ENCODE measurements at places on chromosomes 1 and 21.
A peak's percentile ranks its signal among the peaks of the same experiment; 100 is the strongest.

DNA sequence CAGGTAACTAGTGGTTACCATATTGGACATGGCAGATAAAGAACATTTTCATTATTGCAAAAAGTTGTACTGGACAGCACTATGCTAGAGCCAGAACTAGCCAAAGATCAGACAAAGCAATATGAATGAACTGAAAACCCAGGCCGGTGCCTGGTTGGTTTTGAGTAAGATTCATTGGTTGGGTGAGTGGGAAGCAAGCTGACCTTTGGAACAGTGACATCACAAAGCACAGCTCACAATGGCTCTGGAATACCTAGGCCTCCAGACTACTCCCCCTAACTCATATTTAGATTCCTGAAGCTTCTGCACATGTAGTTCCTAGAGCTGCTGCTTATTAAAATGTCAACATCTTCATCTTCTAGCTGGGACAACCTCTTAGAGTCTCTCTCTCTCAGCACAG is at the start of gene TMCO2:
Gene TMCO2, plus strand, starts transcription at position 283 of the 400 bp plus-strand sequence. Its CDS starts 57 bp downstream, at position 340.
- DNase-seq, result no peak

GRCh38 chr1:93556291-93556690 is 108.4 kb downstream of the FNBP1L start:
- DNase-seq, result no peak

DNA sequence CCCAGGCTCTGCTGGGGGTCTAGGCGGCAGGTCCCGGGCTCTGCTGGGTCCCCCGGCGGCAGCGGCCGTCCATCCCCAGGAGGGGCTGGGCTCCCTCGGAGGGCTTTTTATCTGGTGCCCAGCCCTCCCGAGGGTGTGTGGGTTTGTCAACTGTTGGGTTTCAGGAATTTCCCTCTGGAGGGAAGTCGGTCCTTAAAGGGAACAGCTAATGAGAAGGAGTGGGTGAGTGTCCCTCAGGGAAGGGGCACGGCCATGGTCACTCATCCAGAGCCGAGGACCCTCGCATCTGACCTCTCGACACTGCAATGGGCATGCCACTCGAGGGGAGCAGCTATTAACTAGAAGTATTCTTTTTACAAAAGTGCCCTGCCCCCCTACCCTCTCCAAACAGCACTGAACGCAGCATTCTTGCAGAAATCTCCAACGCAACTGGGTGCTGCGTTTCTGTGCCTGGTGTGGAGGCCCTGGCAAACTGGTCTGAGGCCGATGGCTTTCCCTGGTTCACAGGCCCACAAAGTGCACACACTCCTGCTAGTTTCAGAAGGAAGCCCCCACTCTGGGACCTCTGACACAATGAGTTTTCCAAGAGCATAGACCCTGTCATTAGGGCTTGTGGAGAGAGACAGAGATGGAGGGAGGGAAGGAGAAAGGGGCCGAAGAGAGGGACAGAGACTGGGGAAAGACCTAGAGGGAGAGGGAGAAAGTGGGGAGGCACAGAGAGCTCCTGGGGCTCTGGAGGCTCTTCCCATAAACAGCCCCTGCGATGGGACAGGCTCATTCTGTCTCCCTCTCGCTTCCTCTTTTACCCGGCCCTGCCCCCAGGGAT is 1.0 kb upstream of the TSPEAR start:
- no peak for DNase-seq

DNA sequence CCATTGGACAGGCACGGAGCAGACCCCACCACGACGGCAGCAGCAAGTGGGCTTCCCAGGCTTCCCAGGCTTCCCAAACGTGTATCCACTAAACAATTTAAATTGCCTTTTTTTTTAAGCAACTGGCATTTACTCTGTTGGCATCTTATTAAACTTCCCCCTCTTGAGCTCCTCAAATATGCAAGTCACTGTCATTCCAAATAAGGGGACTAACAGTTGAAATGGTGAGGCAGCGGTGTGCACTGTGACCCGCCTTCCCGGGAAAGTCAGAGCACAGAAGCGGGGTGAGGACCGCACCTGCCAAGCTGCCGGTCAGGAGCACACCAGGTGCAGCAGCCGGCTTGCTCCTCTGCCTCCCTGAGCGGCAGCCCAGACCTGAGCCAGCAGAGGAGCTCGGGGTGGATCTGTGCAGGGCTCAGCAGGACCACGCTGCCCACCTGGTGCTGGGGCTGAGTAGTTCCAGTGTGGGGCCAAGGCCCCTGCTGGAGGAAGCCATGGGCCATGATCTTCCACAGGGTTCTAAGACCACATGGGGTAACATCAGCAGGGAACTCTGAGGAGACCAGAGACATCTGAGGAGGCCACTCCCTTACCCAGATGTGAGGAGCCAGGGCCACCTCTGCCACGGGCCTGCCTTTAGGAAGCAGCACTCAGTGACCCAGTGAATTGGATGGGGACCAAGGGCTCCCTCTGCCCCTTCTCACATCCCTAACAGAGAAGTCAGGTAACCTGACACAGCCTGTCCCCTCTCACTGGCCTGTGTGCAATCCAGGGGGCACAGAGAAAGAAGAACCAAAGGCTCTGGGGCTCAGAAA is 245.4 kb downstream of the NPHP4 start:
- no peak for DNase-seq

DNA sequence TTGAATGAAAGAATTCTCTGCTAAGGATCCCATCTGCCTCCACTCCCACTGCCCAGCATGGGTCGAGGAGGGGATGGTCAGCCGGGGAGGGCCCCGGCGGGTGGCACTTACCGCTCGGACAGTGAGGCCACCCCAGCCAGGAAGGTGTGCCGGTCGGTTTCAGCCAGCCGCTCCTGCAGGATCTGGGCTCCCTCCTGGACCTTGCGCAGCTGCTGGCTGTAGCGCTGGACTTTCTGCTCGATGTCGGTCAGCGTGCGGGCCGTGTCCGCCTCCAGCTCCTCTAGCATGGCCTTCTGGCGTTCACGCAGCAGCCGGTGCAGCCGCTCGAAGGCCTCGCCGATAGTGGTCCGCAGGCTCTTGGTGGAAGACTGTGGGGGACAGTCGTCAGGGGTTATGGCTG is 22.3 kb downstream of the TRIM62 start:
- no peak for DNase-seq

DNA sequence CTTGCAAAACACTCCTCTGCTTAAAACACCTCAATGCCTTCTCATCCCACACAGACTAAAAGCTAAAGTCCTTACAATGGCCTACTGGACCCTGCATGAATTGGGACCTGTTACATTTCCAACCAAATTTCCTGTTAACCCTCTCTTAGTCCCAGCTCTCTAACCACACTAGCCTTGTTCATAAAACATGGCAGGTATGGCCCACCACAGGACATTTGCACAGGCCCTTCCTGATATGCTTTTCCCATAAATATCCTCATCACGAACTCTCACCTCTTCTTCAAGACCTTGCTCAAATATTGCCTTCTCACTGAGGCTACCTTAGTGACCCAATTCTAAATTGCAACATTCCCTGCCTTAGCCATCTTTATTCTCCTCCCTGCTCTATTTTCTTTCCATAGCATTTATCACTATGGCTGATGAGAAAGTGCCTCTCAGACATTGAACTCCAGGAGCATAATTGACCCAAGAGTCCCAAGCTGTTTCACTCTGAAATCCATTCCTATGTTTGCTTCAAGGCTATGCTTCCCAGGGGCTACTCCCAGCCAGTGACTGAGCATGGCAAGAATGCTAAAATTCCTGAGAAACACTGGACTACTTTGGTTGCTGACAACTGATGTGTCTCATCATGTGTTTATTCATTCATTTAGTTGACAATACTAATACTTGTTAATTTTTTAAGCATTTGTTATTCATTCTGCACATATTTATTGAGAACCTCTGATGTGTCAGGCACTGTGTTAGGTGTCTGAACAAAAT is 2.7 kb upstream of the PALMD start:
- DNase-seq, result peak; percentile 86

DNA sequence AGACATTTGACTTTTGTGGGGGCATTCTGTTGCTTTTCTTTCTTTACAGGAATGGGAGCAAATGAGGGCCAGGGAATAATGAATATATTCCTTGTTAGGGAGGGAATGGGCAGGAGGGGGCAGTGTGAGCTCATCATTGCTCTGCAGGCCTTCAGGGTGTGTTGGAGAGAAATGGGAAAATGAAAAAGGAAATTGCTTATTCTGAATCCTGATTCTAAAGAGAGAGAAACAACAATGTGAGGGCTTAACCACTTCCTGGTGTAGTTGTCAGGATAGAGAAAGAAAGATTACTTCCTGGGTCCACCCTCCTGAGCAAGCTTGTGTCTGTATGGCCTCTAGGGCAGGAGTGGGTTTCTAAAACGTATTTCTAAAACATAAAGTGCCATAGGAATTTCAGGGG is 28.3 kb downstream of the VANGL2 start:
- peak; percentile 63 for DNase-seq

DNA sequence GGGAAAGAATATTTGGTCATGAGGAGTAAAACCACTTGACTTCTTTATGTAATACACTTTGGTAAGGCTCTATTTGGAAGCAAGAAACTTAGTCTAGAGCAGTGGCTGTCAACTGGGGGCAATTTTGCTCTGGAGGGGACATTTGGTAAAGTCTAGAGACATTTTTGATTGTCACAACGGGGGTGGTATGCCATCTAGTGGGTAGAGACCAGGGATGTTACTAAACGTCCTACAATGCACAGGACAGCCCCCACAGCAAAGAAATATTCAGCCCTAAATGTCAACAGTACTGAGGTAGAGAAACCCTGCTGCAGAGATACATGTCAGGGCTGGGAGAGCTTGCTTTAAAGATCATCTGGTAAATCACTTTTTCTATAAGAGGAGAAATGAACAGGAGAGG is 13.5 kb downstream of the FUCA1 start:
- DNase-seq, result peak; percentile 13

DNA sequence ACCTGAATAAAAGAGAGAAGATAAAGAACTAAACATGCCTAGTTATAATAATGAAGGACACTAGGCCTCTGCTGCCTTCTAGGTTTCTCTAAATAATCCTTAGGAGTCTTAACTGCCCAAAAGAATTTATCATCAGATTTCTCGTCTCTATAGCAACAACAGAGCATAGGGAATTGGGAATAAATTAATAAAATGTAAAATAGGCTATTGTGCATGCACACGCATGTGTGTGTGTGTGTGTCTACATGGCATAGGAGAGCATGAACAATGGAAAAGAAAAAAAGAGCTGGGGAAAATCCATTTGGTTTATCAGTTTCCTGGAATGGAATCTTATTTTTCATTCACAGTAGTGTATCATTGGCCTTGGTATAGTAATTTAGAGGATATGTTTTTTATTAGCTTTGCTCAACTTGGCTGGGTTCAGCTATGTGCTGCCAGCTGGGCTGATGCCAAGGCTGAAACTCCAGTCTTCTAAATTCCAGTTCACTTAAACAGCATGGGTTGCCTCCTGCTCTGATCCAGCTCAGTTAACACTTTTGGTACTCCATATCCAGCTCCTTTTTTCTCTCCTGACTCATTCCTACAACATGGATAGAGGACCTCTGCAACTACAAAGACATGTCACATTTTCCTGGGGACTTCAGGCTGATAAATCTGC is 80.6 kb upstream of the SLFNL1 start:
- DNase-seq, result peak; percentile 98

DNA sequence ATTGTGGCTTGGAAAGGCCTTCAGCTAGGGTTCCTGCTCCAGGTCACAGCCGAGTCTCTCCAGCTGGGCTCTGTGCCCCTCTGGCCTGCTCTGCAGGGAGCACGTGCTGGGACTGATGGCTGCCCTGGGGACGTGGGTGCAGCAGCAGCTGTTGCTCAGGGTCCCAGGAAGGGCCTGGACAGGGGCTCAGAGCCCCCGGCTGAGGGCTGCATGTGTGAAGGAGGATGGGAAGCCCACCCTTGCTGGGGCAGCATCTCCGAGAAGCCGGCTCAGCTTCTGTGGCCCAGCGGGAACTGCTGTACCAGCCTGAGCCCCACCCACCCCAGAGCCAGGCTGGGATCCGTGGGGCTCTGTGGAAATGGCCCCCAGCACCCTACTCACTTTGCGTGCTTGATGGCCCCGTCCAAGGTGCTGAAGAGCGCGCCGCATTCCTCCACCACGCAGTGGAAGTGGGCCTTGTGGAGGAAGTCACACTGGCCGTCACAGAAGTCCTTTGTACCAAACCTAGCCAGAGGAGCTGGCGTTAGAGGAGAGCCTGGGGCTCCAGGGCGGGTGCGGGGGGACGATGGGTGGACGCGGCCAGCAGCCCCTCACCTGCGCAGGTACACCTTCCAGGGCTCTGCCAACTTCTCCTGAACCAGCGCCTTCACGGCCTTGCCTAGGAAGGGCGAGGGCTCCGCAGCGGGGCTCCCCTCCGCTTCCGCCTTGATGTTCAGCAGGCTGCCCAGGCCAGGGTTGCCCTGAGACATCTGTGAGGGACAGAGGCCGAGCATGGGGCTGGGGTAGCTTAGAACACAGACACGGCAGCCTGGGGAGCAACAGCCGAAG is 147.5 kb downstream of the CASZ1 start:
- DNase-seq, result no peak

DNA sequence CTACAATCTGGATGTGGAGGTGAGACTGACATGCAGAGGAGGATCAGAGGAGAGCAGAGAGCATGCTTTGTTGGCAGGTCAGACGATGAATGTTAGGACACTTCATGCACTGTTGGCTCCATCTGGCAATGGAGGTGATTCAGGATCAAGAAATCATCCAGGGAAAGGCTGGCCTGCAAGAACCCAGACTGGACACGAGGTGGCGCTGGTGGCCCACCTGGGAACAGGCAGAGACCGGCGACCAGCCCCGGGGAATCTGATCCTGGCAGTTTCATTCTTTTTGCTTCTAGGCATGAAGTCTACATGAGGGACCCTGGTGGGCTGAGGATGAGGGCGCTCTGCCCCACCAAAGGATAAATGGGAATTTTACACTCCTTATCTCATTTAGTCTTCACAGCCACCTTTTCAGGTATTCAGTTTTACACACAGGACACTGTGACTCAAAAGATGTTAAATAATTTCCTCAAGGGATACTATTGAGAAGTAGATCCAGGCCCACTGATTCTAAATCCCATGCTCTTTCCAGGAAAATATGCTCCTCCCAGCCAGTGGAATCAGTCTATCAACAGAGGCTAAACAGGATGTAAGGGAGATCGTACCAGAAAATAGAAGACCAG is 26.2 kb upstream of the SCMH1 start:
- peak; percentile 63 for DNase-seq

DNA sequence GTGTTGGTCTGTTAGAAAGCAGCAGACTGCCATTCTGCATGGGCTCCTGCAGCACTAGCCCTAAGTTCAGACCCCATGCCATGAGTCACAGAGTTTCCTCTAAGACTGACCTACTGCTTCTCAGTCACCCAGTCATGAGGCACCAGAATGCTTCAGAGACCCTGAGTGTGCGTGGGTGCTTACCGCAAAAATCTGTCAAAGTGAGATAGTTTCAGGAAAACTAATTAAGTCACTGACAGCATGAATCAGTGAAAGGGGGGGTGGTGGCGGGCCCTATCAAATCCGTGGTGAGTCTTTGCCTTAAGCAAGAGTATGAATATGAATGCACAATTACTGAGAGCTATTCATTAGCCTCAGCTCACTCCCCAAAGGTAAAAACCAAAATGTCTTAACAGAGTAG is 98.1 kb downstream of the KCTD3 start:
- peak; percentile 11 for DNase-seq

GRCh38 chr1:109395602-109396512 is 1.9 kb downstream of the SORT1 start:
- DNase-seq, result peak; percentile 82

Measured in fibroblast of skin of scalp (primary cell).